ENCODE measurements at places on chromosomes 5 and 9.

- no peak for DNase-seq
Measured at GRCh38 chr9:127525401-127526188, 74.3 kb downstream of the LRSAM1 start.

GRCh38 chr9:16743375-16743774 lies 127.1 kb downstream of the BNC2 start:
- no peak for DNase-seq

DNA sequence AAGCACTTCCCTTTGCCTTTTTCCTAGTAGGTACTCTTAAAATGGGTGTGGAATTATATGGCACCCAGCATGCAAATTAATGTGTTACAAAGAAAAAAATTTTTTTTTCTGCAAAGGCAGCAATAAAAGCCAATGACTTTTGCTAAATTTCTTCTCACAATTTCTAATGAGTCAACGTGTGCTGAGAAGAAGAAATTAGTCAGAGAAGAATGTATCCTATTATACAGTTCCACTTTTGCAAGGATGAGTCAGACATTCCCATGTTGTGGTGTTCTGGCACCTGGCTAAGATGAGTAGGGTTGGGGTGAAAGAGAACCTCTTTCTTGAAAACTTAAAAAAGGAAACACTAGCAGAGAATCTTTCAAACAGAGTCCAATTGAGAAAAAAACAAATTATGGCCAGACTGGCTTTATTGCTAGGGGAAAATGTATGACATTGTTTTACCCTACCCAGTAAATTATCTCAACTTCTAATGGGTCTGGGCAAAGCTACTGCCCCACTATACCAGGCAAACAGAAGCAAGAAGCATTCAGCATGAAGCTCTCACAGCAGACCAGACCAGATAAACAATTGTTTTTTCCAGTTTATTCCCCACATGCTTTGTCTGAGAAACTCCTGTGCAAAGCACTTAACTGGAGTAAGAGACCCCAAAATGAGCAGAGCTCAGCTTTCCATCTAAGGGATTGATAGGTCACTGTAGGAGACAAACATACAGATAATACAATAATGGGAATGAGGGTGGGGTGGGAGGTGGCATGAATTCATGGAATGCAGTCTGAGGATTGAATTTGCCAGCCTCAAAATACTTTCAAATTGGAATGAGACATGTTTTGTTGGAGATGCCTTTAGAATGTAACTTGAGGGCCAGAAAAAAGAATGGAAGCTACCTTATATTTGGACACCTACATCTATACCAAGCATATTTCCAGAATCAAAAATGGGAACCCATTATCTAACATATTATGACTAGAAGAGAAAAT lies 220.8 kb upstream of the RFX3 start:
- peak; percentile 48 for DNase-seq

- DNase-seq = no peak
Measured at GRCh38 chr5:17275289-17276158, 58.1 kb downstream of the BASP1 start.

DNA sequence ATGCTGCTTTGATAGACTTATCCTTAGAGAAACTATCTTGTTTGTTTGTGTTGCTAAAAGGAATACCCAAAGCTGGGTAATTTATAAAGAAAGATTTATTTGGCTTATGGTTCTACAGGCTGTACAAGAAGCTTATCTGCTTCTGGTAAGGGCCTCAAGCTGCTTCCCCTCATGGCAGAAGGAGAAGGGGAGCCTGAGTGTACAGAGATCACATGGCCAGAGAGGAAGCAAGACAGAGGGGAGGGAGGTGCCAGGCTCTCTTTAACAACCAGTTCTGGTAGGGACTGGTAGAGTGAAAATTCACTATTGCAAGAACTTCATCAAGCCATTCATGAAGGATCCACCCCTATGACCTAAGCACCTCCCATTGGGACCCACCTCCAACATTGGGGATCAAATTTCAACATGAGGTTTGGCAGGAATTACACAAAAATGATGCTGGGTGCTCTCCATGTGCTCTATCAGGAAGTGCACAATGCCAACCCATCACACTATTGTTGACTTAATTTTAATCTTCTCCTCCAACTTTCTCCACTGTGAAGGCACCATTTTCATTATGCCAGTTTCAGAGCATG lies 115.1 kb upstream of the SHB start:
- no peak for DNase-seq

- DNase-seq = no peak
Measured at GRCh38 chr9:71814226-71814625, 45.9 kb upstream of the CEMIP2 start.

GRCh38 chr5:64666078-64666477 lies 24.2 kb upstream of the SHISAL2B start:
- DNase-seq = peak; percentile 7

DNA sequence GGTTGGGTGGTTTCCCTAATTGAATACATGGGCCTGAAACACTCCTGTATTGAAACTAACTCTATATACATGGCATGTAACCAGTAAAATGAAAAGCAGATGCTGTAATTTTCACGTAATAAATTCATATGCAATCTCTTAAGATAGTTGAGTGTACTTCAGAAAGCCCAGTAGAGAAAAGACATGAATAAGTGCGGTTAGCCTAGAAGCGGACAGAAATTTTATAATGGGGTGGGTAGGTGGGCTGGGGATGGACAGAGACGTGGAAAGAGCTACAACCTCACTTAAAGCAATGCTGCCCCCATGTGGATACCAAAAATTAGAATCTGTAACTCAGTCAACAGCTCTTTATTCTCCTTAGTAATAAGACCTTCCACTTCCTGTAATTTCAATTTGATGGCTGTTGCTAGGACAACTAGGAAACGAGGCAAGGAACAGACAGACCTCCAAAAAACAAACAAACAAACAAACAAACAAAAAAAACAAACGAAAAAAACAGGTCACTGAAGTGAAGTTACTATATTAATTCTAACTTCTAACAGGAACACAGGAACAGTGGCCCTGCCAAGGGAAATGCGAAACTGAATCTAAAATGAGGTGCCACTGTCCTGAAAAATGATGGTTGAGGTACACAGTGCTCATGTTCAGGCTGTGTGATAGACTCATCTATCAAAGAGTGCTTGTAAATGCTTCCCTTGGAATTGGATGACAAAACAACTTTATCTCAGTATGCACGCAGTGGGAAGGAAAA lies 103.4 kb upstream of the GNA14 start:
- no peak for DNase-seq

GRCh38 chr9:98504298-98505282 lies 204.1 kb downstream of the GABBR2 start:
- no peak for DNase-seq

- no peak for DNase-seq
Measured at GRCh38 chr5:18888821-18889220, 1099.2 kb downstream of the CDH18 start.

- no peak for DNase-seq
Measured at GRCh38 chr9:127035423-127035822, 87.0 kb downstream of the ANGPTL2 start.

- DNase-seq = no peak
Measured at GRCh38 chr5:140569197-140569596, 4.6 kb downstream of the SLC35A4 start.

DNA sequence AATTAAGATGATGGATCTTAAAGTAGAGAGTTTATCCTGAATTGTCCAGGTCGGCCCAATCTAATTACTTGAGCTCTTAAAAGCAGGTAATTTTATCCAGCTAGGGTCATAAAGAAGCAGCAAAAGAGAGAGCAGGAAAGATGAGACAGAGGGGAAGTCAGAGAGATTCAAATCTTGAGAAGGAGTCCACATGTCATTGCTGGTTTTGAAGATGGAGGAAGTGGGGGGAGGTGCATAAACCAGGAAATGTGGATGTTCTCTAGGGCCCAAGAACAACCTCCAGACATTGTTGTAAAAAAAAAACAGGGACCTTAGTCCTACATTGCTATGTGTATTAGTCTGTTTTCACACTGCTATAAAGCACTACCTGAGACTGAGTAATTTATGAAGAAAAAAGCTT lies 66.4 kb downstream of the SLCO4C1 start:
- no peak for DNase-seq

DNA sequence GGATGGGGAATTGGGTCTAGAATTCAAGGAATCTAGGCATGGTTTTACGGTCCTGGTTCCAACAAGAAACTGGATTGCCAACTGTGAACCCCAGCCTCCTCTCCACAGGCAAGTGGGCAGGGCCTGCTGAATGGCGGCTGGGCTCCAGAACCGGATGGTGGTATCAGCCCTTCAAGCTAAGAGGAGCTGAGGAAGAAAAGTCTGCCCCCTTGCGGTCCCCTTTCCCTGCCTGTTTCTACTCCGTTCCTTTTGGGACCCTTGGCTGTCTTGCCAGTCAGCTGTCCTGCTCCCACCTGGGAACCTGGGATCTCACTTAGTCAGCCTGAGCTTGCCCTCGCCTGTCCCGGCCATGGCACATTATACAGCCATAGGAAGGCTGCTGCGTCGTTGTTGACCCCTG lies 234.4 kb upstream of the DAPK1 start:
- no peak for DNase-seq

DNA sequence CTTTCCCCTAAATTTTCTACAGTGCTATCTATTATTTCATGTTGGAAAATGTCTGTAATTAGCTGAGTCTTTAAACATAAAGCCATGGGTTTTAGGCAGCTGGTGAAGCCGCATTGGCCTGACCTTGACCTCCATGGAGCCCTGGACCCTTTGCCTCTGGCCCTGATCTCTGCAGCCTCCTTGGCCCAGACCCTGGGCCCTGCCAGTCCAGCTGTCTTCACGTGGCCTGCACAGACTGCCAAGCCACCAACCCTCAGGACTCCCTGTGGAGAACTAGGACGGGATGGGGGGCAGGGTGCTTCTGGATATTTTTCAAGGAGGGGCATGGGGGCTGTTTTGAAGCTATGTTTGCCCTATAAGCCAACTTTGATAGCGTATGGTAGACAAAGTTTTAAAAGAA lies 29.8 kb upstream of the PPARGC1B start:
- DNase-seq = no peak

GRCh38 chr9:6024035-6024554 lies 8.7 kb upstream of the RANBP6 start:
- DNase-seq = no peak

- no peak for DNase-seq
Measured at GRCh38 chr5:80707645-80708044, 52.9 kb upstream of the DHFR start.

GRCh38 chr9:112795921-112796320 lies 45.4 kb downstream of the SNX30 start:
- DNase-seq = no peak

DNA sequence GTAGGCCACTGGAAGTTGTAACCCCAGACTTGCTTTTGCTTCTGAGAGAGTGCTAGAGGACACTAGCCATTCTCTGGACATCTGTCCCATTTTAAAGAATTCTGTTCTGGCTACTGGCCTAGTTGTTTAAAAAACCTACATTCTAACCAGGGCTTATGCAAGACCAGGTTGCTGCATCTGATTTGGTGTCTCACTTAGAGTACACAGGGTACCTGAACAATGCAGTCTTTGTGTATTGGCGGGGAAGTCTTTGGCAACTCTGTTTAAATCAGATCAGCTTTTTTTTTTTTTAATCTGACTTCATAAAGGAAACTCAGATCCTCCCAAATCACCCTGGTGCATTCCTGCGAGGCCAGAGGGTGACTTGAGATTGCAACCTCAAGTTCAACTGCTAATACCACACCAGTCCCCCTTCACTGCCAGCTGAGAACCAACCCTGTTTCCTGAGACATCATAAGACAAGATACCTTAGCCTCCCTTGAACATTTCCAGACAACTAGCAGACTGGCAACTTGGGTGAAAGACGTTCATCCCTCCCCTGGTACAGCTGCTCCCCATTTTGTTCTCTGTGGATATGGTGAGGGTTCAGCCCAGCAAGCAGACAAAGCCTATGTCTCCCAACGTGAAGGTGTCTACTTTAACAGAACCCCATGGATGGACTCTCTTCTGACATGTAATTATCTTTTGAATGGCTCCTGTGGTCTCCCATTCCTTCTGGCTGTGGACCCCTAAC lies 27.0 kb downstream of the SKP1 start:
- DNase-seq = no peak

GRCh38 chr5:143302341-143303045 lies 101.0 kb downstream of the NR3C1 start:
- DNase-seq = no peak

DNA sequence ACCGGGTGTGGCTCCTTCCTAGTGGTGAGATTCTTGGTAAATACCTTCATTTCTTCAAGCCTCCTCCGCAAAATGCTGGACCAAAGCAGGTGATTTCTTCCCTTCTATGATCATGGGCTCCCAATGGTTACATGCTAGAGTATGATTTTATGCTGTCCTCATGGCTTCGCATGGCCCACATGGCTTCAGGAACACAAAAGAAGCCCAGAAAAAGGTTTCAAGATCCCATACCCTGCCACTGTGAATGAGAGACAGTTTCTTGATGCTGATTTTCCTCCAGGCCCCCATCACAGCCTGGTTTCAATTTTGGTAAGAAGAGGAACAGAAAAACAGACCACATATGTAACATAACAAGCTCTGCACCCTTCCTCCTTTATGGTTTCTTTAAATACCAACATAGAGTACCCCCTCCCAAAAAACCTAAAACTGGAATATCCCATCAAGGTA lies 2.4 kb upstream of the RXFP3 start:
- DNase-seq = no peak

GRCh38 chr5:1515921-1516571 lies 7.7 kb downstream of the LPCAT1 start:
- DNase-seq = no peak

- no peak for DNase-seq
Measured at GRCh38 chr5:66881480-66882161, 285.4 kb downstream of the MAST4 start.

GRCh38 chr5:95791751-95792150 lies 30.8 kb downstream of the GLRX start:
- DNase-seq = no peak

- no peak for DNase-seq
Measured at GRCh38 chr9:86903734-86904085, 43.6 kb downstream of the GAS1 start.

- no peak for DNase-seq
Measured at GRCh38 chr5:153718713-153719112, 228.2 kb downstream of the GRIA1 start.

DNA sequence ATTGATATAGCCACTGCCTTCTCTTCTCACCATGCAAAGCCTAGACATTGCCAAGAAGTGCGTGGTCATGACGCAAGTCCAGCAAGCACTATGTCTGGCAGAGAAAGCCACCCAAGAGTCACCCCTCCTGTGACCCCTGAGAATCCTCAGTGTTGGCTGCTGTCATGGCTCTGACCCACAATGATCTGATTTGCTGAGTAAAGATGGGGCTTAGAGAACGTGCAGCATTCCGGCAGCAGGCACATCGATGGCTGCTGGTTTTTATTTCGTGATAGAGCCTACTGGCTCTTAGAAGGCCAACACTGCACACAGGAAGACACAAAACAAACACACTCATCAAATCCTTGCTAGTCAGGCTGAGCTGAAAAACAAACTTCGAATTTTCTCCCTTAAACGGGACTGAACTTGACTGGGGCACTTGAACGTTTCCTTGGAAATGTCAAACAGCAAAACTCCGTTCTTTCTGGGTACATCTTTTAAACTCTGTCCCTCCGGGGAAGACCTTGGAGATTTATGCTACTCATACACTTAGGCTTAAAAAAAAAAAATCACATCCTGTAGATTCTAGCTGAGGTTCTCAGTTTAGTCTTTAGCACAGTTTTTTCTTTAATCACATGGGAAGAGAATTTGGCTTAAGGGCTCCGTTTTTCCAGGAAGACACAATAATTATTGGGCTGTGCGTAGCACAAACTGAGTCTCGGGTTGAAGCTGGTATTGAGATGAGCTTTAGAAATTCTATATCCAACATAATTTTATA lies 88.2 kb upstream of the BASP1 start:
- DNase-seq = no peak
